ENCODE measurements at places on chromosomes 2 and 18.
A peak's percentile ranks its signal among the peaks of the same experiment; 100 is the strongest.

DNA sequence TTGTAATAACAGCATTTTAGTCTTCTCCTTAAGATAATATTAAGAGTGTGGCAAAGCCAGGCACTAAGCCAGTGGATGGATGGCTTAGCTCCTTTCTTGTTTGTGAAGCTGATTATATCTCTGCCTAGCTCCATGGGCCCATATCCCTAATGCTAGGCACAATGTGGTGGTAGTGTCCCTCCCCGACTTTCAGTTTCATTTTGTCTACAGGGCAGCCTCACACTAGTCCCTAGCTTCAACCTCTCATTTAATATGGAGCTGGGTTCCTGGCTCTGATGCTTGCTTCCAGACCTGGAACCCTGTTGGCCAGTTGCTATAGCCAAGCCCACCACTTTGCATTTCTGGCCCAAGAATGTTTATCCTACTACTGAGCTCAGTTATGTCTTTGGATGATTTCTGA is 437.0 kb upstream of the MEIS1 start:
- DNase-seq = peak; percentile 42

GRCh38 chr18:45793264-45793965 is 32.1 kb upstream of the SIGLEC15 start:
- no peak for DNase-seq

GRCh38 chr2:2127467-2127866 is 203.6 kb downstream of the MYT1L start:
- no peak for DNase-seq

DNA sequence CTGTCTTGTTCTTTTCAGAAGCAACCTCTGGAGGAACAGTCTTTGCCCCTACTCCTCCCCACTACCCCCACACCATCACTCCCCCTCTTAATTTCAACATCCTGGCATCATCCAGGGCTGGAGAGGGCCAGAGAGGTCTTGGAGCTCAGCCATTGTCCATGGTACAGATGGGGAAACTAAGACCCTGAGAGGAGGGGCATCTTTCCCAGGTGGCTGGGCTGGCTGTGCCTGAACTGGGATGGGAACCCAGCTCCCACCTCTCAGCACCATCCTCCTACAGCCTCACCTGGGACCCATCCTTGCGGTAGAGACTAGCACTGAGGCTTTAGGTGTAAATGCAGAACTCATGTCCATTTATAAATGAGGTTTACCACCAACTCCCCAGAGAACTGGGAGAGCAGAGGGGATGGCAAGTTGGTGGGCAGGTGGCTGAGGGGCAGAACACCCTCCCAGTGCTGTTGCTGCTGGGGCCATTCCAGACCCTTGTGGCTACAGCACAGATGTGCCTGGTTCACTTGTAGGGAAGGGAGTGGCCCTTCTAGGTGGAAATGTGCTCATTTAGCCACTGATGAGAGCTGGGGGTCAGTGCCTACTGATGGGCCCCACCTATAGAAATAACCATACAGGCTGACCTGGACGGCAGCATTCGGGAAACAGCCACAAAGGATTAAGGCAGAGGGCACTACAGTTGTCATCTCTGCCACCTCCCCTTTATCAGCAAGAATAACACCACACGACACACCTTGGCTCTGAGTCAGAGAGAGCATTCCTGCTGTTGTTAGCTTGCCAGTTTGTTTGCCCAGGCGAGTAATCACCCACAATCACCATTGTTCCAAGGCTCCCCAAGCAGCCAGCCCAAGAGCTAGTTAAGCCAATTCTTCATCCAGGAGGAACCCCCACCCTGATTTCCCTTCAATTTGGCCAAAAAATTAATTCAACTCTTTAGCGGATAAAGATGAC is 2.1 kb downstream of the MLPH start:
- no peak for DNase-seq

DNA sequence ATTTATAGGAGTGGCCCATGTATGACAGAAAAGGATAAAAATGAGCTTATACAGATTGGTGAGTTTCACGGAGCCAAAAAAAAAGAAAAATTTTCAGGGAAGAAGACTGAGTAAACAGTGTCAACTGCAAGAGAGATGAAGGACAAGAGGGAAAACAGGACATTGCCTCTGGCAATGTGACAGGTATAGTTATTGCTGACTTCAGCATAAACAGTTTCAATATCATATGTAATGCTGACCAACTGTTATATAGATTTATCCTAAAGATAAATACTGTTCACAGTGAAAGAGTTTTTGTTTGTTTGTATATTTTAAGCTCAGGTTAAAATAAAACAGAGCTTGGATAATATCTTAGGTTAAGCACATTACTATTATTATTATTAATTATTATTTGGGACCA is 98.0 kb upstream of the FSIP2 start:
- no peak for DNase-seq

DNA sequence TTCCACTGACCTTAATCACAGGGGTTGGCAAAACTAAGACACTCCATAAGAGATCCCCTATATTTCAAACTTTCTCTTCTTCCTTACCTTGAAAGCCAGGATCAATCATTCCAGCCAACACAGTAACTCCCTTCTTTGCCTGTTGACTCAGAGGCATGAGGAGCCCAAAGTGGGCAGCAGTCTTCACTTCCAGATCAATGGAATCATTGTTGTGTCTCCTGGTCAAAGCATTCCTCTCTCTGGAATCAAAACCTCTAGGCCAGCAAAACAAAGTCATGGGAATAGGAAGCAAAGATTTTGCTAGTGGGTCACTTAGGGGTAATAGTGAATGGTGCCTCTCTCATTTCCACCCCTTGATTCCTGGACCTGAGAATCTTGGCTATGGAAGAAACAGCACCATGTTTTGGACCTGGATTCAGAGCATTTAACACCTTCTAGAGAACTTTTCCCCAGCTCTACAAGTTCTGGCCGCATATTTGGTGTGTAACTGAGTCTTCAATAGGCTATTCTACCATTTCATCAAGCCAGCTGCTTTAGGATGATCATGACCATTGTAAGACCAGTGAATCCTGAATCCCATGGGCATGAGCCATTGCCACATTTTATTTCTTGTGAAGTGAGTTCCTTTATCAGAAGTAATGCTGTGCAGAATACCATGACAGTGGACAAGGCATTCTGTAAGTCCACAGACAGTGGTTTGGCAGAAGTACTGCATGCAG is 65.7 kb upstream of the SERPINE2 start:
- DNase-seq = peak; percentile 45
